ENCODE measurements at places on chromosomes 3 and 15. TPM values are rescaled to one million over a fixed set of nuclear protein-coding genes. Genes with fewer than 3 reads are reported as not detected.
A peak's percentile ranks its signal among the peaks of the same experiment; 100 is the strongest.

Gene EFHB
- total RNA-seq, result 0.39 TPM

DNA sequence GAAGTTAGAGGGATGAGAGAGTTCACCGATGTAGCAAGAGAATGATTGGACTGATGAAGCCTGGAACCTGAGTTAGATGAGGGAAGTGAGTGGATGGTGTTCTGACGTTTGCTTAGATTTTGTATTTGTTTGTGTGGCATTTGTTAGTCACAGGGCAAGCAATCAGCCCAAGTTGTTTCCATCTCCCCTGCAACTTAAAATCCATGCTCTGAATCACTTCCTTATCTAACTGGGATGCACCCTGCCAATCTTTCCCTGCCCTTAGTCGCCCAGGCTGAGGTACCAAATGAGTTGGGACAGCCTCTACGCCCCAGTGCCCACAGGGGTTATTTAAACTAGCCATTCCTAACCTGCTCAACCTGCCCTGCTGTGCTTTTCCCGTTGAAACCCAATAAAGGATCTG lies 12.6 kb downstream of the PAQR5 start:
- DNase-seq, result no peak

DNA sequence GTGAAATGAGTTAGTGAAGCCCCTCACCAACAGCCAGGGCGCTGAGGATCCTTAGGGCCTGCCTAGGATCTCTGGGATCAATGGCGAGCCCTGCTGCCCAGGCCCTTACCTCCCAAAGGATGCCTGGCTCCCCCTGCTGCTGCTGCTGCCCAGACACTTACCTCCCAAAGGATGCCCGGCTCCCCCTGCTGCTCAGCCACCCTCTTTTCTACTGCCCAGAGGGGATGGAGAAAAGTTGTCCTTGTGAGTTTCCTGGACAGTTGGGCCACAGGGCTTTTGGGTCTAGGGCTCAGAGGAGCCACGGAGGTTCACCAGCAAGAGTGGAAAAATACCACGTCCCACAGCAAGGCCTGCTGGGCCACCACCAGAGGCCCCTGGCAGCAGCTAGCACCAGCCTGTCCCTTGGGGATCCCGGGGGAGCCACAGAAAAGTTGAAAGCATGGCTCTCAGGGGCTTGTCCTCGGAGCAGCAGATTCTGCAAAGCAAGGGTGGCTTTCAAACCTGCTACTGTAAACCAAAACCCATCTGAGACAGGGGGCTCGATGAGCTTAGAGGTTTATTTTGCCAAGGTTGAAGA lies 59.4 kb downstream of the SLC6A6 start:
- DNase-seq, result peak; percentile 23

- DNase-seq, result no peak
Measured at GRCh38 chr3:94985778-94986177, 922.9 kb downstream of the NSUN3 start.

GRCh38 chr15:83842281-83842680 lies 188.4 kb downstream of the ADAMTSL3 start:
- DNase-seq, result no peak

DNA sequence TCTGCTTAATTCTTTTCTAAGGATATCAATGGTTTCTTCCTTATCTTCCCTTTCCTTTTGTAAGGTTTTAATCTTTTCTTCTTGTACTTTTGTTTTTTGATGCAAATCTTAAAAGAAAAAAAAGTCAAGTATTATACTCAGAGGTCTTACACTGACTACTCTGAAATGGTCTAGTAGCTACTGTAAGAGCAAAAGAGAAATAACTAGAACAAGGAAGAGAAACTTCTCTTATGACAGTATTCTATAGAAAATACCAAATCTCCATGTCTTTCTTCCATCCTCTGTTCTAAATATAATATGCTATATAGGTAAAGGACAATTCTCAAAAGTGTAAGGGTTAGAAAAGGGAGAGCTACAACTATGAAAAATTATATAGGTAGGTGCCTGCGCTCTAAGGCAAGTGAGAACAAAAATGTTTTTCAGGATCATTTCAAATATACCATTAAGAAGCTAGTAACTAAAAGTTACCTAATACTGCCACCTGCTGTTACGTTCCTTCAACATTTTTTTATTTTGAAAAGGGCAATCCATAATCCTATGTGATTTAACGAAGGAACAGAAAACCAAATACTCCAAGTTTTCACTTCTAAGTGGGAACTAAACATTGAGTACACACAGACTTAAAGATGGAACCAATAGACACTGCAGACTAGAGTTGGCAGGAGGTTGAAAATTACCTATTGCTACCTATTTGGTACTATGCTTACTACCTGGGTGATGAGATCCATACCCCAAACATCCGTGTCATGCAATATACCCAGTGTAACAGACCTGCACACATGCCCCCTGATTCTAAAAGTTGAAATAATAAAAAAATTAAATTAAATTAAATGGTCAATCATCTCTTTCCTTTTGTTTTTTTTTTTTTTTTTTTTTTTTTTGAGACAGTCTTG lies 36.7 kb downstream of the CIP2A start:
- no peak for DNase-seq

Gene IL5RA
- 0.70 TPM for total RNA-seq

- no peak for DNase-seq
Measured at GRCh38 chr15:47184908-47185801, 532.1 kb upstream of the SEMA6D start.

Gene SLCO3A1
- total RNA-seq, result 10.0 TPM

GRCh38 chr15:70447928-70448698 lies 315.2 kb downstream of the UACA start:
- DNase-seq, result peak; percentile 45

DNA sequence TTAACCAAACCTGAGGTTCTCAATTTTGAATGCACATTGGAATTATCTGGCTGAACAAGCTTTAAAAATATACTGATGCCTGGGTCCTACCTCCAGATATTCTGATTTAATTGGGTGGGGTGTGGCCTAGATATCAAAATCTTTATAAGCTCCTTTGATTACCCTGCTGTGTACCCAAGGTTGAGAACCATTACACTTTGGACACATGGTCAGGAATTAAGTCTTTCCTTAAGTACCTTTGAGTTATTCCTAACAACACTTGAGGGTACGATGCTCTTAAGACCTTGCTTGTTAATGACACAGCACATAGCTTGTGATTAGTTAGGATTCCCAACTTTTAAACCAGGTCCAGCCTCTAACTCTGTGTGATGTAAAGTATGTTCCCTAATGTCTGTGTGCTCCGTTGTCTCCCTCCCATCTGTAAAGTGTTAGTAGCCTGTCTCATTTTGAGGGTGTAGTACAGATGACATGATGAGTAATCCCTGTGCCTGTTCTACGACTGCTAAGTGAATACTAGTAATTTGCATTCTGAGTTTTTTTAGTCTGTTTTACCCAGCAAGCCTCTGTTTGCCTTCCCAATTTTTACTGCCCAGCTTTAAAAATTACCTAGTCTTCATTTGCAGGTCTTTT lies 154.9 kb downstream of the KLHL25 start:
- no peak for DNase-seq

DNA sequence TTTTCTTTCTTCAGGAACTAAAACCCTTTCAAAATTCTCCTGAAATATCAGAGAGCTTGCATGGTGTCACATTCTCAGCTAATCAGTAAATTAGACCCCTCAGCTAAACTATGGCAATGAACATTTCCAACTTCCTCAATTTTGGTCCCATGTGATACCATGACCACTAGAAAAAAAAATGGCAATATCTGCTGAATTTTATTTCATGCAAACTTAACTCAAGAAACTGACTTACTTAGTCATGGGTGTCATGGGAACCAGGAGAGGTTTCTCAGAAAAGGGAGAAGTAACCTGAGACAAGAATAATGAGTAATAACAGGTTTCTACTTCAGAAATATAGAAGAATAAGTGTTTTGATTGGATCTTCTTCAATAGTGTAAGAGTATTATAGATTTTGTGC lies 784.6 kb upstream of the ALCAM start:
- DNase-seq, result no peak

DNA sequence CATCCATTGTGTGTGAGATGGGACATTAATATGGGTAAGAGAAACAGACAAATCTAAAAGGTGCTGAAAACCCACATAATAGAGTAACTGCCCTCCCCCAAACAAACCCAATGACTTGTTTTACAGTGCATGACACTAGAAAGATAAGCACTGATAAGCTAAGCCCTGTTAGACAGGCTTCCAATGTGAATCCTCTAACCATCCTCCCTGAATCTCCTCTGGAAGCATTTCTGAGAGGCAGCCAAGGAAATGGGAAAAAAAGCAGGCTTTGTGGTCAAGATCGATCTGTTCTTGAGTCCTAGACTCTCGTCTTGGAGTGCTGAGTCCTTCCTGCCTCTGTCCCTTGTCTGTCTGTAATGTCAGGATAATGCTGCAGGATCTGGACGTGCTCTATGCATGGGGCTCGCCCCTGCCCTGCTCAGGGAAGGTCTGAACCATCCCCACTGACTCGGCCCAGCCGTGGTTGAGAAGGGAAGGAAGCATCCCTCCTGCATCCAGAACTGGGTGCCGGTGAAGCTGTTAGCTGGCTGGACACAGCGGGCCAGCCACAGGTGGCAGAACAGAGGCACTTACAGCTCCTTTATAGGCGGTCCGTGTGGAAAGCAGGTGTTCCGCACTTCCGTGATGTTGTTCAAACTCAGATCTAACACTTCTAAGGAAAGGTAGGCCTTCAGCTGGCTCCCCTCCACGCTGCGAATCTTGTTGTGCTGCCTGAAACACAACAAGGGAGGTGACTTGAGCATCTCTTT lies 84.1 kb downstream of the LRIG1 start:
- no peak for DNase-seq

- DNase-seq, result no peak
Measured at GRCh38 chr3:103380391-103380790, 945.6 kb downstream of the ZPLD1 start.

Gene ANKDD1A
- 3.0 TPM for total RNA-seq

All from CD8-positive, alpha-beta memory T cell (primary cell).